GF-D8 (cell line): ENCODE measurements at places on chromosomes 6 and 20.

GRCh38 chr20:37939701-37940560 is 37.0 kb downstream of the VSTM2L start:
- DNase-seq, result no peak

DNA sequence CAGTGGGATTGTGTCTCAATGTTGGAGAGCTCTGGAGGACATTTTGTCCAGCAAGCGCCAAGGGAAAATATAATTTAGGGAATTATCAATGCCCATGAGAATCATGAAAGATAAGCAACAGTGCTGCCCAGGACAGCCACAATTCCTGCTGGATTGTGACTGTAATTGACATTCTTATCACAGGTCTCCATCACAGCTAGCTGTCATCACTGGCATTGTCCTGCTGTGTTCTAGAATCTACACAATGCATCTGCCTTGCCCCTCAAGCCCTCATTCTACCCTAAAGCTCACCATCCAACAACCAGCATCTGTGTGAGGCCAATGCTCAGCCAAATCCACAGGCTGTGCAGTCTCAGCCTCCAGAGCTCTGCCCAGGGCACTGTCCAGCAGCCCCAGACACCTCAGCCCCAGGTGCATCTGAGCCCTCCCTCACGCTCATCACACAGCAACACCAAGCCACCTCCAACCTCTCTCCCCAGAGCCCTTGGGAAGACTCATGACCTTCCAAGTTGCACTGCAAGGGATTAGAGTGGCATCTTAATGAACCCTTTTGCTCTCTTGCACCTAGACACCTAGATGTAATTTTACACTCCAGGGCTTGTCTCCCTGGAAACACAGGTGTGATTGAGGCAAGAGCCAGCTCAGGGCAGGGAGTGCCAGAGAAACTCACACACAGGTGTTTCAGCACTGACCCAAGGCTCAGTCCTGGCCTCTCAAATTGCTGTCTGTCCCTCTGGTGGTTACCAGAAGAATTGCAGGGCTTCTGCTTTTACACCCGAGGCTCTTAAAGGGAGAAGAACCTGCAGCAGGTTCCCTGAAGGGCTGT is 85.2 kb upstream of the PHACTR3 start:
- DNase-seq, result no peak

DNA sequence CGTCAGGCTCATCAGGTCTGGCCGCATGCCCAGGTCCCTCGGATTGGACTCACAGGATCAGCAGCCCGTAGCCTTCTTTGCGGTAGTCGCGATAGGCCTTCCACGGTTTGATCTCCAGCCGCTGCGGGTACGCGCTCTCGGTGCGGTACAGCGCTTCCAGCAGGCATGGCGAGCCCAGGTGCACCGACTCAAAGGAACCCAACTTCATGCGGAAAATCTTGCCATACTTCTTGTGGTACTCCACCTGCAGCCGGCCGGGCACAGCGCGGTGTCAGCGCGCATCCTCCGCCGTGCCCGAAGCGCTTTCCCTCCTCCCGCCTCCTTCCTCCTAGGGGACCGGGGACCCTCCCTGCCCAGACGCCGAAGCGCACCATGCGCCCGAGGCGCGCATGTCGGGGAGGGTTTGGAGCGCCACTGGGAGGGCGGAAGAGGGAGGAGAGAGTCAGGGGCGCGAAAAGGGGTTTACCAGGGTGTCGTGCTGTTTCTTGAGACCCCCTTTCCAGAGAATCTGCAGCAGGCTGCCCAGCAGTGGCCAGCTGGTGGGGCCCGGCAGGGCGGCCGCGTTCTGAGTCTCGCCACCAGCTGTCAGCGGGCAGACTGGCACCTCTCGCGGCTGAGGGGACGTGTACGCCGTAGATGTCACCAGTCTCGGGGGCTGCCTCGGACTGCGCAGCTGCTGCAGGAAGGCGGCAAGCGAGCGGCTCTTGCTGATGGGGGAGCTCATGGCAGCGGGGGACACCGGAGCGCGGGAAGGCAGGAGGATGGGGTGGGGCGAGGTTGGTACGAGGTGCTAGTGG is 732 bp downstream of the CYP24A1 start:
- DNase-seq, result no peak

DNA sequence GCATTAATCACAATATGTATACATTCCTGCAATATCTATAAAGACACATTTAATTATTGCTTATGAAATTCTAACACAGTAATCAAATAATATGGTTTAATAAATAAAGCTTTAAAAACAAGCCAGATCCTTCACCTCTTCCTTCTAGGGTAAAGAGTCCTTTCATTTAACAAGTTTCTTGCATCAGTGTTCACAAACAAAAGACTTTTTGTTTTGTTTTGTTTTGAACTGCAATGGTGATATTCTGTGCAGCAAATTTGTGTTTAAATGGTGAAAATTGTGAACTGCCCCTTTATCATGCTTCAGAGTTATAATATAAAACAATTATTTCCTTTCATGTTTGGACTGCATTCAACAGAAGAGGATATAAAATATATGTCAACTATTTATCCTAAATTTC is 177.3 kb downstream of the EPHA7 start:
- DNase-seq, result no peak

GRCh38 chr20:43448748-43449535 is 8.8 kb upstream of the SRSF6 start:
- no peak for DNase-seq

DNA sequence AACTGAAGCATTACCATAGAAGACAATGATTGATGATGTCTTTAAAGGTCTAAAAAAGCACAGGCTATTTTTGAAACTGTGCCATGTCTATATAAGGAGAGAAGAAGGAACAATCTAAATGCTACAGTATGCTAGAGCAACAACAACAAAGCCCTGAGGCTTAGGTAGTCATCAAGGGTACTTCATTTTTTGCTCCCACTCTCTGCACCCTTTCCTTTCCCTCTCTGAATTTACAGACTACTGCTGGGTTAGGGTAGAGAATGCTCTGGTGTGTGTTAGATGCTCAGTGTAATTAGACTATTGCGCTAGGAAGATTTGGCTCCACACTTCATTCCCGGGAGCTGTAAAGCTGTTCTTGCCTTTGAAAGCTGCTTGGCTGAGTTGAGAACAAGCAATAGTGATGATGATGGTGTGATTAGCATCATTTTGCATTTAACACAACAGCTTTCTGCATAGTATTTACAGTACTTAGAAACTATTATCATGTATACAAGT is 1262.5 kb upstream of the CITED2 start:
- DNase-seq, result no peak

GRCh38 chr6:157403686-157404051 is 22.7 kb downstream of the ZDHHC14 start:
- DNase-seq, result no peak

DNA sequence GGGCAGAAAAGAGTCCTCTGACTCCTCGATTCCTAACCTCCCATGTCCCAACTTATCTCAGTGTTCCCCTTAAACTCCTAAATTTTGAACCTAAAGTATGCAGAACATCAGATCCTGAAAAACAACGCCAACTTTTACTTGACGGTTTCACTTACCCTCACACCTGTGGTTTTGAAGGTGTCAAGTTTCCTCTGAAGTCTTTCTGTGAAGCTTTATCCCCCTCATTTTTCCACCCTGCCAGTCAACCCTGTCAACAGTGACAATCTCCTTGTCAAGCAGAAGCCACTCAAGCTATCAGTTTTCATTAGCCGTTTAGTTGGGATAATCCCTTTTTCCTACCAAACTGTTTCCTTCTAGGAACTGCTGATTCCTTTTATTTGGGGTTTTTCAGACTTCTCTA is 245.4 kb upstream of the PREP start:
- no peak for DNase-seq

DNA sequence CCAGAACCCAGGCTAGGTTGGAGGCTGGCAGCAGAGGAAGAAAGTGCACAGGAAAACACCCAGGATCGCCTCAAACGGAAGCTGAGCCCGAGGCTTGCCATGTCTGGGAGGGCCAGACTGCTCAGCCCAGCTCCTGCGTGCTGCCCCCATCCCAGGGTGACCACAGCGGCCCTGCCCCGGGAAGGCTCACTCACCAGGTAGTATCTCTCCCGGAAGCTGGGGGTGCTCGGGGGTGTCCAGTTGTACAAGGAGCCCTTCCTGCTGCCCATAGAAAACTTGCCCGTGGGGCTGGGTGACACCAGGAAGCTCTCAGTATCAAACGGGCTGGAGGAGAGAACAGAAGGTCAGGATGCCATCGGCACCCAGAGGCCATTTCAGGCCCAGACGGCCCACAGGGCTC is 86.9 kb downstream of the RIPOR3 start:
- no peak for DNase-seq

DNA sequence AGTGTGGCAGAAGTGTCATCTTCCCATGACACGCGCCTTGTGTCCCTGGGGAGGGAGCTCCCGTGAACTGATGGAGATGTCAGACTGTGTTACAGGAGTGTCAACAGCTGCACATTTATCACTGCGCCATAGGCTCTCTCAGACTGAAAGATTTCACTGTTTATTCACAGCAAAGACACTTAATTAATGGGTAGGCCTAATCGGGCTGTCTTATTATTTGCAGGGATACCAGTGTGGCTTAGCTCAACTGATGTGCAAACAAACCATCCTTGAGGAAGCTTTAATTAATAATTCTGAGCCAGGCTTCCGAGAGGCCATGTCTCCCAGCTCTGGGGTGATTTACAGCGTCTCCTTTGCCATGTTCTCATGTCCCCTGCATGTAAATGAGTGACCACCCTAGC is 771.0 kb downstream of the QKI start:
- no peak for DNase-seq

GRCh38 chr6:34746104-34746846 is 11.0 kb upstream of the SNRPC start:
- no peak for DNase-seq

GRCh38 chr6:142732790-142733189 is 212.2 kb downstream of the HIVEP2 start:
- no peak for DNase-seq

GRCh38 chr6:84777888-84778287 is 13.5 kb upstream of the TBX18 start:
- DNase-seq, result no peak

DNA sequence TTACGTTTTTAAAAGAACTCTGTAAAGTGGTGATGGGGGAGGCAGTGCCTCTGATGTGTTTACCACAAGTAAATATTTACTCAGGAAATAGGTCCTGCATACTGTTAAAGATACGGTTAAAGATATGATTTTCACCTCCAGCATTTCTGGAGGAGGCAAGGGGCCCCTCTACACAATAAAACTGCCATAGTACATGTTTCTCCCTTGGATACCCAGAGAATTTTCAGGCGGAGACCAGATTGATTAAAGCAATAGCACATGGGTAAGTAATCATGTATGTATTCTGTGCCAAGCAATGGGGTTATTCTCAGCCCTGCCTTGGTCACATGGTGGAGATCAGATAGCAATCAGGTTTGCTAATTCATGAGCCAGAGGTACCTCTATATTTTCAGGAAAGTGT is 9.6 kb downstream of the RIPOR2 start:
- DNase-seq, result no peak

DNA sequence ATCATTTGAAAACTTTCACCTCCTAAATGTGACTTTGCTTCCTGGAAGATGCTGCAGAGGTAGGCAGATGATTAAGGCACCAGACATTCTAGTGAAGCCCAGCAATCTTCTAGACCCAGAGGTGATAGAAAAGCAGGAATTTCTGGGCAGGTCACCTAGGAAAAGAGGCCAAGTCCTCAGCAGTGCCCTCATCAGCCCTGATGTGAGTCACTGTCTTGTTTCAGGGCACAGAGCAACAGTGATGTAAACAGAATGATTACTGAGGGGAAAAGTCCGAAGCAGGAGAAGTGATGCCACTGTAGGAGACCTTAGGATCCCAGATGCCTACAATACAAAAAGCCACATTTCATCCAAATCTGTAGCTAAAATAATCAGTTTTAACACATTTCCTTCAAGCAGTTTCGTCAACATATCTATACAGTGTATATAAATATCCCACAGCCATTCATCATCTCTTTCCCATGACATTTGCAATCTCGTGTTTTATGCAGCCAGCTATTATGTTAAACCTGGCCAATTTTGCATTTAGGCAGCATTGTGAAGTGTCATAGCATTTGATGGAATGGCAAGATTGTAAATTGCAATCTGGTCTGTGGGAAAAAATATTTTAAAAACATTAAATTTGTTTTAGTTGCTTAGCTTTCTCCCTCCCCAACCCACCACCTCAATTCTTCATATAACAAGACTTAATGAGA is 401.2 kb upstream of the RNF217 start:
- DNase-seq, result no peak
